ENCODE measurements at places on chromosomes 2 and 18.

DNA sequence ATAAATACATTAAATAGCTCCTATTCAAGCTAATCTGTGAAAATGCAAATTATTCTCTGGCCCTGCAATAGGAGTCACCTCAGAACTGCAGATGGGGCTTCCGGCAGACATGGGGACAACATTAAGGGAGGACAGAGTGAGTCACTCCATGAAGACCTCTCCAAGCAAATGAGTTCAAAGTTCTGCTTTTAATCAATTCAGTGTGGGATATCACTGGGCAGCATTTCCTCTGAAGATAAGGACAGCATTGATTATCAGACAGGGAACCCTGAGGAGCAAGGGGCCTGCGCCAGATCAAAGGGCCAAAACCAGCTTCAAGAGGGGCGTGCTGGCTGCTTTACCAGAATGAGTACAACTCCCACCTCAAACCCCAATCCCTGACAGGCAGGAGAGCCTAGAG is 356.9 kb upstream of the KLHL29 start:
- no peak for DNase-seq

DNA sequence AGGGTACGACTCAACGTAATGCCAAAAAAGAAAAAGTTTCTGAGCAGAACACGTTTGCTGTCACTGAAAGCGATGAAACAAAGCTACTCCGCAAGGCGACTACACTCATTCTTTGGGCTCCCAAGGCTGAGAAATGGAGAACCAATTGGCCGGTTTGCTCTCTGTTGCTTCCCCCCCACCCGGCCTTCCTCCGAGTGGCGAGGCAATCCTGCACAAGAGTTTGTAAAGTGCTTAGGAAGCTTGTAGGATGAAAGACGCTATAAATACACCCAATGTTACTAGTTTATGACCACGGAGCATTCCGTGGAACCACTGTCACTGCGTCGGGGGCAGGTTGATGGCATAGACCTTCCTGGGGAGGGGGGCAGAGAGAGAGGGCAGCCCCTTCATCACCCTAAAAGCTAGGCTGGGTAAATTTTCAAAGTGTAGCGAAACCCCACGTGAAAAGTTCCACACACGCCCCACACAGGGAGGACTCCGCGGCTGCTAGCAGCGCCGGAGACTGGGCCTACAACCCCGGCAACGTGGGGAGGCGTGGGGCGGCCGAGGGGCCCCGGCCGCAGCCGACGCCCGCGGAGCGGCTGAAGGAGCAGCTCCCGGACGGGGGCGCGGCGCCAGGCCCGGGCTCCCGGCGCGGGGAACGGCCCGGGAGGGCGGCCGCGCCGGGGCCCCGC is 915 bp downstream of the CUL3 start:
- DNase-seq = no peak

DNA sequence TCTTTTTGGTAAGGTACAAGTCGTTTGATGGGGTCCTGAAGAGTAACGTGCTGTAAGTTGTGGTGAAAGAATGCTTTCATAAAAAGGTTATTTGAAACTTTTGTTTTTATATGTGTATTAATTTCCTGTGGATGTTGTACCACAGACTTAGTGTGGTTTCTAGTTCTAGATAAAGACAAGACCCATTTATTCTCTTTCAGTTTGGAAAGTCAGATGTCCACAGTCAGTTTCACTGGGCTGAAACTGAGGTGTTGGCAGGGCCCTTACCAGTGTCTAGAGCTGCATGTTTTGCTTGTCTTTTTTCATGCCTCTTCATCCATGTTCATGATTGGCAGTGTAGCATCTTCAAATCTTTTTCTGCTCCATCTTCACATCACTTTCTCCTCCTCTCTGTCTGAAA is 22.1 kb upstream of the DOCK10 start:
- no peak for DNase-seq

- no peak for DNase-seq
Measured at GRCh38 chr2:165369131-165369897, 100.2 kb upstream of the CSRNP3 start.

GRCh38 chr2:222442665-222443064 is 18.3 kb downstream of the SGPP2 start:
- DNase-seq = no peak

- DNase-seq = no peak
Measured at GRCh38 chr2:122523143-122523542, 767.7 kb downstream of the TSN start.

DNA sequence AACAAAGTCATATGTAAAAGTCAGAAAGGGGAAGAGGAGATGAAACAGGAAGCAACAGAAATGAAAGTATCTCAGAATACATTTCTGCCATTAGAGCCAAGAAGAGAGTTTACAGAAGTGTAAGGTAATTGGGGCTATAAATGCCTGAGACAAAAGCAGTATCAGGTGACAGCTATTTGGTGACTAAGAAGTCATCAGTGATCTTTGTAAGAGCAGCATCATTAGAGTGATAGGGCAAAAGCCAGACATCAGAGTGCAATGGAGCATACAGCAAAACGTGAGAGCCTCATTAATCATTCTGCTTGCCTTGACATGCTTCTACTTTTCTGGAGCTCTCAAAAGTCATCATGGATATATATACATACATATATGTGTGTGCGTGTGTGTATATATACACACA is 804.7 kb upstream of the PIK3C3 start:
- peak; percentile 100 for DNase-seq

Data from NCI-H748 treated with DMSO at 0.1 percent for 48 hours (cell line).